ENCODE measurements at places on chromosomes 12 and 14.

DNA sequence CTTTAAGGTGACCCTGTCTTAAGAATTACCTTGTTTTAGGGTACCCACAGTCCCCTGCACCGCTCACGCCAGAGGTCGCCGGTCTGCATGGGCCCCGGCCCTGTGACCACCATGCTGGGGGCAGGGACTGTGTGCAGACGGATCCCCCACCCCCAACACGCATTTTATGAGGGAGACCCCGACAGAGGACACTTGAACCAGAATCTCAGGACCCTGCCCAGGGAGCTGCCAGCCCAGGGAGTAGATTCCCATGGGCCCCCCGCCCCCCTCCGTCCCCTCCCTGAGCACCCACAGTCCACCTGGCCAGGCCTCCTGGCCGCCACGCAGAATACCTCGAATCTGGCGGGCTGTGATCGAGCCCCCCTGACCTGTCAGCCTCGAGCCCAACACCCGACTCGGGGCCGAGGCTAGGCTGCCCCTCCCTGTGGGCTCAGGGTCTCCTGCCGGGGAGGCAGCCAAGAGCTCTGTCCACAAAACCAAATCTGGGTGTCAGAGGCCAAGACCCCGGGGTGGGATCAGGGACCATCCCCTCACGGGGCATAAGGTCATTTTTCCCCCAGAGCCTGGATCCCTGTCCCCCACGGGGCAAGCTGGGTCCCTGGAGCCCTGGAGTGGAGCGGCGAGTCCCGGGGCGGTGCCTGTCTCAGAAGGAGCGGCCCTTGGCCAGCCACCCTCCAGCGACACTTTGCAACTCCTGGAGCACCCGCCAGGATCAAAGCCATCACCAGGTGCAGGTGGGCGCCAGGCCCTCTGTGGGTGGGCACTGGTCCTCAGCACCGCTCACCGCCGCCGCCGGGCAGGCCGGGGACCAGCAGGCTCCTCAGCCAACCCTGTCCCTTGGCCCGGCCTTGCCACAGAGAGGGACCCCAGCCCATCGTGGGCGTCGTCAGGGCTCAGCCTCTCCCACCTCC lies 155.8 kb upstream of the PKP2 start:
- no peak for DNase-seq

- DNase-seq = no peak
Observed at GRCh38 chr12:52044292-52044983, 6.8 kb upstream of the NR4A1 start.

DNA sequence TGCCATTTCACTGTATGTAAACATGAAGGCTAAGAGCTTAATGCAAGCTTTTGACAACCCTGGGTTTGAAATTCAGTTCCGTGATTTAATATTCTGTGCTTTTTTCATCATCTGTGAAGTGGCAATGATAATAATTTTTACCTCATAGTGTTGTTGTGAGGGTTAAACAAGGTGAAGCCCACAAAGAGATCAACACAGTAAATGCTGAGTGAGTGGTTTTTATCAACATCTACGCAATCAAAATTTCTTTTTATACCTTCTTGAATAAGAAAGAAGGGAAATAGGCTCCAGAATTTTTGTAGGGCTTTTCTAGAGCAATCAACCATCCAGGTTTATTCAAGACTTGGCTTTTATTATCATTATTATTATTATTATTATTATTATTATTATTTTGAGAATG lies 490.8 kb downstream of the SOX5 start:
- no peak for DNase-seq

DNA sequence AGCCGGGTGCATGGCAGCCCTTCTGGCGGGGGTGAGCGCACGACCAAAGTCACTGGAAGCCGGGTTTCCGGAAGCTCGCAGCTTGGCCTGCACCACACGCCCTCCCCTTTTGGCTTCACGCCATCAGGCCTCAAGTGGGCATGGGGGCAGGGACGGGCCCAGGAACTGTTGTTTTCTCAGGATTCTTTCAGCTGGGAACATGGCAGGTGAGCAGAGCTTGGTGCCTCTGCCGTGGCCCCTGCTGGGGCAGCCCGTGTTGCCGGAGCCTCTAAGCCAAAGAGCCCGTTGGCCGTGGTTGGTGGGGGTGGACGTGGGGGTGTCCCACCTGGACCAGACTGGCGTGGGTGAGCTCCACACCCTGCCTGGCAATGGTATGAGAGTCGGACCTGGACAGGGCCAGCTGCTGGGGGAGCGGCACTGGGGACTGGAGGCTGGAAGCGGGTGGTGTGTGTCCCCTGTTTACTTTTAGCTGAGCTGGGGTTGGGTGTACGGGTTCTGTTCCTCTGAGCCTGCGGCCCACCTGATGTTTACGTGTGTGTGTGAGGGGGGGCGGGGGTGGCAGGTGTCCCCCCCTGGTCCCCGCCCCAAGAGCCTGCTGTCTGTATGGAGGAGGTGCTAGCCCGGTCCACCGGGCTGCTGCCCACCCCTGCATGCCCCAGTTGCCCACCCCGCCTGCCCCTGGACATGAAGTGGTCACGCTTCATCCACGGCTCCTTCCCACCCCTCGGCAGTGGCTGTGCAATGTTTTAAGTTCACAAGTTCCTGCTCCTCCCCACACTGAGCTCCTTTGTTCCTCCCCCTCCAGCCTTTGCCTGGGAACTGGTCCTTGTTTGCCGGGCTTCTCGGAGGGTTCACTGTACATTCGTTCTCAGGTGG lies 28.7 kb upstream of the PLD4 start:
- DNase-seq = no peak

- DNase-seq = no peak
Observed at GRCh38 chr12:53172352-53172751, 8.2 kb upstream of the ZNF740 start.

- no peak for DNase-seq
Observed at GRCh38 chr12:52009081-52009751, 2.5 kb downstream of the TAMALIN start.

- no peak for DNase-seq
Observed at GRCh38 chr12:94615260-94616181, 34.8 kb downstream of the TMCC3 start.
